ENCODE measurements at places on chromosomes 2 and 18.

DNA sequence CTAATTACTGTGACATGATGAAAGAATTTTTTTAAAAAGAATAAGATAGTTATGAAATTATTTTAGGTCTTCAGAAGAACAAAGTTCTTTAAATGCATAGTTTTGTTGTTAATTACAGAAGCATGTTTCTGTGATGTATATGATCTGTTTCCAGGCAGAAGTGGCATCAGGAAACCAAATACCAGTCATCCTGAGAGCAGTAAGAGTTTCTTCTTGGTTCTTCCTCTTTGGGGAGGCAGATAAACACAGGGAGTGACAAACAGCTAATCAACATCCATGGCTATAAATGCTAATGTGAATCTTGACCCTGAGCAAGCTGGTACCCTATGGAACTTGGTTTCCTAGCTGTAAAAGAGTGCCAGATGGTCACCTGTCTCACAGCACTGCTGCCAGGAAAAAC is 29.2 kb downstream of the WIPF1 start:
- DNase-seq = no peak

DNA sequence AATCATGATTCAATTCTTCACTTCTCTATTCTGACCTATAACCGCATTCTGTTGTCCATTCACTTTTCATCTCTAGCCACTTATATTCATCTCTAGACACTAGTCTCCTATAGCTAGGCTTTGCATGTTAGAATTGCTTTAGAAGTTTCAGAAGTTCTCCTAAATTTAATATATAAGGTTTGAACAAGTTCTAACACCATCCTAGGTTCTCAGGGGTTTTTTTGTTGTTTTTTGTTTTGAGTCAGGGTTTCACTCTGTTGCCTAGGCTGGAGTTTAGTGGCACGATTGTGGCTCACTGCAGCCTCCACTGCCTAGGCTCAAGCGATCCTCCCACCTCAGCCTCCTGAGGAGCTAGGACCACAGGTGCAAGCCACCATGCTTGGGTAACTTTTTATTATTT is 19.9 kb downstream of the WDSUB1 start:
- DNase-seq = no peak

DNA sequence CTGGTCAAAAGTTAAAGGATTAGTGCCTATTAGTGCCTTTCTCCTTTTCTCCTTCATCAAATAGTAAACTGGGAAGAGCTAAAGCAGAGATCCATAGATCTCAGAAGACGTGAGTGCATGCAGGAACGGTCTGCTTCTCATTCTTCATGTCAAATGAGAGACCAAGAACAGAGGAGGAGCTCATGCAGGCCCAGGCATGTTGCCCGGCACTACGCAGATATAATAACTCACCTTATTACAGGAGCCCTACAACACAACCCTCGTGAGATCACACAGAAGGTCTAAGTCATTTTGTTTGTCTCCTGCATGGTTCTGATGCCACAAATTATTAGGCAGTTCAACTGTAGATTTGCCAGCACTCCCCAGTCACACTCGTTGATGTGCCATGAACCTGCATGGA is 71.8 kb downstream of the CMPK2 start:
- DNase-seq = no peak

DNA sequence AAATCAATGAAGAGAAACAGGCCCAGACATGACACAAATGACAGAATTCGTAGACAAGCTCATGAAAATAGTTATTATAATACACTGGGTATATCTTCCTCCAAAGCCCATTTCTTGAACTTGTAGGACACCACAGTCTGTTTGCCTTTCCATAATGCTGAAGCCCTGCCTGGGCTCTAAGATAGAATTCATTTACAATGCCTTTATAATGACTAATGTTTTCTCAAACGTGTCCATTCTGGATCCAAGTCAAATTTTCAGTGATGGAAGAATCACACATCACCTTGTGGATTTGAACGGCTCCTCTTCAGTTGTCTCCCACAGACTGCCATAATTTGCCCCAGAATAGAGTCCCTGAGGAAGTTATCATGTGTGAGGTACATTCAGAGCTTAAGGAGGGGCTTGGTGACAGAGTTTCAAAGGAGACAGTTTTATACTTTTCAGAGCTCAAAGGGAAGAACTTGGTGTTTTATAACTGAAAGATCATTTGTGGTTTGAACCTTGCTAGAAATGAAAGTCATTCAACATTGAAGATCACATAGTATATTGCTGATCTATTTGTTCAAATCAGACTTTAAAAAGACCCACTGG is 38.2 kb downstream of the CASP8 start:
- DNase-seq = no peak

GRCh38 chr2:96213379-96213778 is 4.8 kb upstream of the STARD7 start:
- DNase-seq = no peak

DNA sequence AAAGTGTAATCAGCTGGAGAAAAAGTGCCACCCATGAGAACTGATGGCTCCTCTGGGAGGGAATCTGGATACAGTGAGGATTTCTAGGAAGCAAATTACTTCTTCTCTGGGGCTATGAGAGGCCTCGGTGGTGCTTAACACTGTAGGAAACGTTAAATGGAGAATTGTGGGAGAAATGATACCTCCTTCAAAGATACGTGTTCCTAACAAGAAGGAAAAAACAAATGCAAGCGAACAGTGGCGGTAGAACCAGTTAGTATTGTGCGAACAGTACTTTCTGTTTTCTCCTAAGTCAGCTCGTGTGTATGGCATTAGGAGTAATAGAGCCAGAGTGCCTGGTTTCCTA is 587 bp upstream of the MTIF2 start:
- no peak for DNase-seq

- DNase-seq = no peak
Measured at GRCh38 chr18:26853401-26853800, 12.1 kb downstream of the AQP4 start.

GRCh38 chr2:16666449-16666801 is 791 bp upstream of the CYRIA start:
- DNase-seq = no peak

DNA sequence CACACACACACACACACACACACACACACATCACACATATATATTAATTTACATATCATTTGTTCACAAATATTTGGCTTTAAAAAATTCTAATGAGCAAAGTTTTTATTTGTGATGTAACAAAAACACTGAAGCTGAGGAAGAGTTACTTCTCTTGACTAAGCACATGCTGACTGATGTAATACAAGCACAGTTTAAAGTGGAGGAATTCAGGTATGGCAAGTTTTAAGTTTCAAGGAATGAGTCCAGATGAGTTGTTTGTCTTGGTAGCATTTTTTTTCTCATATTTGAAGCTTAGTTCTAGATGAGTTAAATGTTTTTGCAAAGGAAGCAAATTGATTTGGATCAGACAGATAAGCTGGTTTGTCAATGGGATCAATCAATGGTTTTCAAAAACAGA is 20.2 kb upstream of the CALCRL start:
- no peak for DNase-seq

DNA sequence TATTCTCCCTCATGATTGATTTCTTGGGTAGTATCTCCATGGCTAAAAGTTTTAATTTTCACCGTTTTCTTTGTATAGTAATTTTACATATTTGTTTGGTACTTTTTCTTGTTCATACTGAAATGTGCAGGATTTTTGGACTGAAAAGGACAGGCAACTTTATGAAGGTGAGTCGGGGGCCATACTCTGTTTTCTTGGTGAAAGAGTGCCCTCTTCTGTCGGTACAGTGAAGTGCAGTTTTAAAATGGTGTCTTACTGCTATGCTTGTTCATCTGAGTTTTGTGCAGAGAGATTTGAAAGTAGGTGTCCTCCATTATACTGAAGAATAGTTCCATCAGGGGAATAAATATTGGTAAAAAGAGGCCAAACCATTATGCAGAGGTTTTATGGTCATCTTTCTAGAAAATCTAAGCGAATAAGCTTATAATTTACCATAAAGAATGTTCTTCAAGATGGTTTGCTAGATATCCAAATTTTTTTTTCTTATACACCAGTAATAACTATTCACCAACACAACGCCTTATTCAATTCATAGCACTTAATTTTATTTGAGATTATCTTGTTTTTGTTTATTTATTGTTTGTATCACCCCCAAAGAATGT is 8.7 kb upstream of the SERPINB13 start:
- no peak for DNase-seq

DNA sequence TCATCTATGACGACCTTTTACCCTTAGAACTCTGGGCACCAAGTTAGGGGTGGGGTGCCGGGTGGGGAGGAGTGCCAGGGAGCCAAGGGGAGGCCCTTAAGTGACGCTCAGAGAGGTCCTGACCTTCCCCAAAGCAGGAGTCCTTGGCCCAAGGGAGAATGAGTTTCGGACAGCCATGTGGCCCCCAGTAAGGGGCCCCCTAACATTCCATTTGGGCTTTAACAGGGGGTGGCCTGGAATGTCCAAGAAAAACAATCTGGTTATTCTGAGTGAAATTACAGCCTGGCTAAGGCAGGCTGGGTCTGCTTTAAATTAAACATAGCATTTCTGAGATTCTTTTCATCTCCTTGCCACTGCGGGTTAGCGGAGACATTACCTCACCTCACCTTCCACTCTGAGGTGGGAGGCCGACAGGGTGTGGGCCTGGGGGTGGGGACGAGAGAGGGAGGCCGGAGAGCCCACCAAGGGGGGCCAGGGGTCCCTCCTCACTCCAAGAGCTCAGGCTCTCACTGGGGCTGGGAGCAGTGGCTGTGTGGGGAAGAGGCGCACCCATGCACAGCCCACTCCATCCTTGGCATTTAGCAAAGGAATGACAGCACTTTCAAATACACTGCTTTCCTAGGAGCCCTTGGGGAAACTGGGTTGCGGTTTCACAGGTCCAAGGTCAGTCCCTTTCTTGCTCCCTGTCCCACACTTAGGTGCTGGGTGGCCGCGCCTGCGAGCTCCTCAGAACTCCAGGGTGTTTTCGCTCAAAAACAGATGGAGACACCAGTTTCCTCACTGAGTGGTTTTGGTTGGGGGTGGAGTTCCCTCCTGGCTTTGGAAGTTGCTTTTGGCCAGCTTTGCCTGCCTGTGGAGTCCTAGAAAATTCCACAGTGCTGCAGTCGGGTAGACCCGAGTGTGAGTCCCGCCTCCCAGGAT is 107.4 kb downstream of the POLR1A start:
- no peak for DNase-seq

DNA sequence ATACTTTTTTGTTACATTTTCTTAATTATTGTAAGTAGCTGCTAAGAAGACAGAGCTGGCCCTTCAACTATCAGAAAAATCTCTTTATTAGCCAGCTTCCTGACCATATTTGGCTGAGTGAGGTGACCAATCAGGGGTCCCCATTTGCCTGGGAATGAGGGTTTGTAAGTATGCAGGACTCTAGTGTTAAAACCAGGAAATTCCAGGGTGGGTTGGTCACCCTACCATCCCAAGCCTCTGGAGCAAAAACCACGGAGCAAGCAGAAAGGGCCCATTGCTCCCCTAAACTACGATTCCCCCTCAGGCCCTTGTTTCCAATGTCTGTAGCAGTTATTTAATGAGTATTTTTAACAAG is 165.6 kb upstream of the NCKAP5 start:
- DNase-seq = no peak

- DNase-seq = no peak
Measured at GRCh38 chr2:240440704-240441320, 5.3 kb downstream of the GPC1 start.

- DNase-seq = no peak
Measured at GRCh38 chr2:162241571-162241970, 1.7 kb downstream of the FAP start.

GRCh38 chr2:8352296-8352695 is 329.6 kb upstream of the ID2 start:
- no peak for DNase-seq

DNA sequence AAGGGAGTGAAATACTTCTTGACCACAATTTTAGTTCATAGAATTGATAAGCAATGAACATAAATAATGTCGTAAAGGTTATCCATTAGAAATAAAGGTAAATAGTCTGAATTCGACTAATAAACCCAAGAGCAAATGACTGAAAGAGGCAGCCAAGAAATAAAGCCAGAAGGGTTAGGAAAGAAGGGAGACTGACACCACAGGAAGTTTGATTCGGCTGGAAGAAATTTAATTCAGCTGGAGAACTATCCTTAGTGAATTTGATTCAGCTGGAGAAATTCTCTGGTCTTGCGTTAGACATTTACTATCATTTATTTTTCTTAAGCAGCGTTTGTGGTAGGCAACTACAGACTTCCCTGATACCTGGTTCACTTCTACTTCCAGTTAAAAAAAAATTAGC is 429.6 kb downstream of the PID1 start:
- no peak for DNase-seq

DNA sequence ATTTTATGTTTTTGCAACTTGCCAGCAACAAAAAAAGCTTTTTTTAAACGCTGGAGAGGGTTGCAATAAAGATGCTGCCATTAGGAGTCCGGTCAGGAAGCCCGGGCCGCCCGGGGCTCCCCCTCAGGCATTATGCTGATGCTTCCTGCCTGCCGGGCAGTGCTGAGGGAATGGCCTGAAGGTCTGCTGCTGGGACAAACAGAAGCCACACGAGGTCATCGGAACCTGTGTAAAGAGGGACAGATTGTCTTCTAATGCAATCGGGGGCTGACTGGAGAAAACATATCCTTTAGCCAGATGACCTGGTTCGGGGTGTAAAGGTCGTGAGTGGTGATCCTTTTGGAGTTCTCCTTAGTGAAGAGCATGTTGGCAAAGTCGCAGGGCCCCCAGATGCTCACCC is 2.3 kb downstream of the IMPA2 start:
- DNase-seq = no peak

- no peak for DNase-seq
Measured at GRCh38 chr2:139064159-139064558, 284.0 kb upstream of the NXPH2 start.

DNA sequence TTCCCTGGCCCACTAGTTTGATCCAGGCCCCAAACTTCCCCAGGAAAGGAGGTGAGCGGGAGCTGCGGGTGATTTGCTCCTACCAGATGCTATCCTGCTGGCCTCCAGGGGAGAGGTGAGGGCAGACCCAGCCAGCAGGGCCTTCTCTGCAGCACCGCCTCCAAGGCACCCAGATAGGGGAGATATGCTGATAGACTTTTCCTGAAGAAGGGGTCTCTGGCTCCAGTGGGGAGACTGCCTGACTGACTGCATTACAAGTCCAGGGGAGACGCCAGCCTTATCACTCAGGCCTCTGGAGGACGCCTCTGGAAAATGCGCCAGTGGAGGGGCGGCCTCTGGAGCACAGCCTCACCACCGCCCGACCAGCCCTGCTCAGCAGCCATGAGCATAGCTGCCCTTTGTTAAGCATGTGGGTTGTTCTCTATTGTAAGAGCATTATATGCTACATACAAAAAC is 60.6 kb upstream of the SMAD7 start:
- DNase-seq = no peak

DNA sequence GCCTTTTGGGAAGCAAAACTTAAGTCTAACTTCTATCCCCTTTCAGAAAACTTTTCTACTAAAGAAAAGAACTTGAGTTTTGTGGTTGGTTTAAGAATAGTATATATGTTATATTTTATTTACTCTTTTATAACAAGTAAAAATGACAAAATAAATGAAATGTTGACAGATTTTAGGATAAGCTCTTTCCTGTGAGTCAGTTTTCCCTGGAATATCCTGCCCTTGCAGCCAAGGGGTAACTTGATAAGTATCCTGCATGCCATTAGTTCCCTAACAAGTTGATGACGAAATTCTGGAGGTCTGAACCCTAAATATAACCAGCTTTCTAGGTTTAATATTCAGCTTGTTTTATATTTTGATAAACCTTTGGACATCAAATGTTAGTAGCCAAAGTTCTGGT is 7.3 kb upstream of the HTR2B start:
- no peak for DNase-seq
